ENCODE measurements at places on chromosomes 12 and 14. TPM values are rescaled to one million over a fixed set of nuclear protein-coding genes. Genes with fewer than 3 reads are reported as not detected.
A peak's percentile ranks its signal among the peaks of the same experiment; 100 is the strongest.

- no peak for DNase-seq
Measured at GRCh38 chr12:92561543-92561899, 141.3 kb upstream of the PLEKHG7 start.

SIX6 gene
- total RNA-seq: not detected

DNA sequence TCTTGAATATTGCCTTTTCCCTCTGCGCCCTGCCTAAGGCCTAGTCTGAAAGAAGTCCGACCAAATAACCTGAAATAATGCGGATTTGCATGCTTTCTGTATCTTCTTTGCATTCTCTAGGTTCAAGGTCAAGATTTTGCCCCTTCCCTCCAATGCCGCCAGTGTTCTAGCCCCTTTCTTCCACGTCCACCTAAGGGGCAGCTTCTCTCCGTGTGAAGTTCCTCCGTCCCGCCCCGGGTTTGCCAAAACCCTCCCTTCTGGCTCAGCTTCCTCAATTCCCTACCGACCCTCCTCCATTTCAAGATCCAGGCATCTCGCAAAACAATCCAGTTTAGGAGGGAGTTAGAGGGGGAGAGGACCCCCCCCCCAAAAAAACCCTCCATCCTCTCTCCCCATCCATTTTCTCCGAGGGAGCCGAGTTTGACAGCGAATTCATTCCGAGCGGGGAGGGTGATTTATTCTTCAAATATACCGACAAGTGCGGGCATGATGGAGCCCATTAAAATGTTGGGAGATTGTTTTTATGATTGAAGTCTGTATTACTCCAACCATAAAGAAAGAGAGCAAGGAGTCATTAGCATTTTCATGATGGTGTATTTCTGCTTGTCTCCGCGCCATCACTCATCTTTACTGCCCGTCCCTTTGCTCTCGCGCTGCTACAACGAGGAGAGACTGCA, 20.9 kb upstream of the ATP5MC2 start:
- DNase-seq: no peak

- no peak for DNase-seq
Measured at GRCh38 chr14:51717766-51718165, 66.1 kb downstream of the FRMD6 start.

INHBC gene
- total RNA-seq: 0.18 TPM

DNA sequence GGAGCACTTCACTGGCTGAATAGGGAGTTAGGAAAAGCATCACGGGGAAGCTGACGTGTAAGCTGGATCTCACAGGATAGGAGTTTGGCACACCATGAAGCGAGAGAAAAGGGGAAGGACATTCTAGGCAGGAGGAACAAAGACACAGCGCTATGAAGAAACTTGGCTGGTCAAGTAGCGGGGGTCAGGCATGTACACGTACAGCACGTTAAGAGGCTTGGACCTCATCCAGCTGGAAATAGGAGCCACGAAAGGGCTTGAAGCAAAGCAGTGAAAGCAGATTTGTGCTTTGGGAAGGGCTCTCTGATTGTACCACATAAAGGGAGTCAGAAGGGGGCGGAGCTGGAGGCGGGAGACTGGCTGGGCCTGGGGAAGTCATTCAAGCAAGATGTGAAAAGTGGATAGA, 19.6 kb upstream of the GALNT8 start:
- no peak for DNase-seq

DNA sequence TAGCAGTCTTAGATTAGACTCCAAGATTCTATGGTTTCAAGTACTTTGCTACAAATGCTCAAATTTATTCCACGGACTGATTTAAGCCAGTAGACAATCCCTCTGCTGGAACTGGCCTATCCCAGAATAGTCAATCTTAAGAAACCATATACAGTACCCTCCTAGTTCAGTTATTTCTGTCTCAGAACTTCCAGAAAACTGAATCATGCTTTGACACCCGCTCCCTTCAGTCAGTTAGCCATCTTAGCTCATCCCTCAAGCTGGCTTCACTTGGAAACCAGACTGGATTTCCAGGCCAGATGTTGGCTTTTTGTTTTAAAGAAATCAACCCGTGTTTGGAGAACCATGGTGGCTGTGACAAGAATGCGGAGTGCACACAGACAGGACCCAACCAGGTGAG, 125.5 kb downstream of the NT5DC3 start:
- no peak for DNase-seq

DNA sequence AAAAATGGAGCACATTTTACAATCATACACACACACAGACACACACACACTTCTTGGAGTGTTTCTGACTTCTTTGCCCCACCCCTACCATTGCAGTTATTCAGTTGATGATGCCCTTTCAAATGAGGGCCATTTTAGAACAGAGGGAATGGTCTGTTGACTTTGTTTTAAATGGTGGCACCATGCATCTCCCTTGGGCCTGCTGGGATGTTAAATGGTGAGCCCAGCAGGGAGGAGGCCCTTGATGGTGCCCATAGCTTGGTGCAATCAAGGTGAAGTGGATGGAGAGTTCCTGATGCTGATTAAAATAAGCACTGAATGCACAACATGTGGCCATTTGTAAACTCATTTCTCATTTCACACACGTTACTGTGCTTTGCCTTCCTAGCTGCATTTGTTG, 13.3 kb downstream of the C12orf75 start:
- DNase-seq: no peak

ACSS3 gene
- total RNA-seq: 0.28 TPM

DNA sequence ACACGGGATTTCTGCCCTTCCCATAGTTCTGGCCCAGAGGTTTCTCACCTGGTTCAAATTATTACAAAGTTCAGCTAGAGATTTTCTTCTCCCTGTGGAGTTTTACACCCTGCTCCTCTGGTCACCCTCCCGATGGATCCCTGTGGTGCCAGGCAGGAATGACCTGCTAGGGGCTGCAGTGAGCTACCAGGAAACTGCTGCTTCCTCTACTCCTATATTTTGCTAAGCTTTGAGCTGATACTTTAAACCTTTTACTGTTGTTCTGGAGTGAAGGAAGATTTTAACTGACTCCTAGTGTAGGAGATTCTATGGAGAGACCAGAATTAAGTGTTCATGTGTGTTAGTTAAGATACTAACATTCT, 30.4 kb upstream of the LRIG3 start:
- DNase-seq: no peak

CLEC4C gene
- total RNA-seq: not detected

- DNase-seq: no peak
Measured at GRCh38 chr14:91649930-91650329, 82.0 kb downstream of the CATSPERB start.

GRCh38 chr14:90687680-90688079, 128.6 kb downstream of the TTC7B start:
- DNase-seq: no peak

TAS2R13 gene
- 0.13 TPM for total RNA-seq

GRCh38 chr12:24597580-24597979, 351.3 kb downstream of the BCAT1 start:
- DNase-seq: no peak

DNA sequence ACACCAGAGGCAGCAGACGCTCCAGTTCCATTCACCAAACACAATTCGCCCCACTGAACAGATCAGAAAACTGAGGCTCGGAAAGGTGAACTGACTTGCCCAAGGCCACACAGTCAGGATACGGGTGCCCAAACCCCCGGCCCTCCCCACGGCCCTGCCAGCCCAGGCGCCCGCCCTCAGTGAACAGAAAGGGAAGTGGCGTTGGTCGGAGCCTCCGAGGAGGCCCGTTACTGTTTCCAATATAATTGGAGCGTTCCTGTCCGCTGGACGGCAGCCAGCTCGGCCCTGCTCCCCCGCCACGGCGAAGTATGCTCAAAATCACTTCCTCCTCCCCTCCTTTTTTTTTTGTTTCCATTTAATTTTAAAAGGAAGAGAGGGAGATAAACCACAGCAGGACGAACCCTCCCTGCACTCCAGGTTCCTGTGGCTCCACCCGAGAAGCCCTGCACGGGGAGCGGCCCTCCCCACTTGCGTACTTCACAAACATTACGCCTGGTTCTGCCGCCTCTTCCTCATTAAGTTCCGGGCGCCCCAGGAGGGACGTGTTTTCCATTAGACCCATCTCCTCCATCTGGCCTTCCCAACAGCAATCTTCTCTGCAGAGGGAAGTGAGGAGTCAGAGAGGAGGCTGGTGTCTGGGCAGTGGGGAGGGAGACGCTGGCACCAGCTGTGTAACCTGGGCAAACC, 61.1 kb downstream of the NCOR2 start:
- DNase-seq: no peak

GRCh38 chr12:66596199-66596598, 82.7 kb downstream of the GRIP1 start:
- DNase-seq: no peak

DEPDC4 gene
- total RNA-seq: 1.9 TPM

- no peak for DNase-seq
Measured at GRCh38 chr12:24718617-24719016, 230.3 kb downstream of the BCAT1 start.

GRCh38 chr12:108099073-108099472, 30.0 kb upstream of the WSCD2 start:
- no peak for DNase-seq

DNA sequence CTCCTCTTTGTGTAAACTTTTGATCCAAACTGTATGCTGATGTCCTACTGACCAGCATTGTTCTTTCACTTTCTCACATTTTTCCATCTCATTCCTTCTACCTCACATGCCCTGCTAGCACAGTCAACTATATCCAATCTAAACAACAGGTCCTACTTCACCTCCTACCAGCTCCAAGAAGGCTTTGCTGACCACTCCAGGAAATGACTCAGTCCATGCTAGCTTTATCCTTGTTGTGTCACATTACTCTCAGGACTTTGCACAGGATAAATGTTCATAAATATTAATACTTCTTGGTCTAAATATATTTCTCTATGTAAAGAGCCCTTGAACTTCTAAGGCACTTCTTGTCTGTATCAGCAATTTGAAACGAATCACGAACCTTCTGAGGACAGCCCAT, 64.9 kb upstream of the PCED1B start:
- DNase-seq: peak; percentile 100

DNA sequence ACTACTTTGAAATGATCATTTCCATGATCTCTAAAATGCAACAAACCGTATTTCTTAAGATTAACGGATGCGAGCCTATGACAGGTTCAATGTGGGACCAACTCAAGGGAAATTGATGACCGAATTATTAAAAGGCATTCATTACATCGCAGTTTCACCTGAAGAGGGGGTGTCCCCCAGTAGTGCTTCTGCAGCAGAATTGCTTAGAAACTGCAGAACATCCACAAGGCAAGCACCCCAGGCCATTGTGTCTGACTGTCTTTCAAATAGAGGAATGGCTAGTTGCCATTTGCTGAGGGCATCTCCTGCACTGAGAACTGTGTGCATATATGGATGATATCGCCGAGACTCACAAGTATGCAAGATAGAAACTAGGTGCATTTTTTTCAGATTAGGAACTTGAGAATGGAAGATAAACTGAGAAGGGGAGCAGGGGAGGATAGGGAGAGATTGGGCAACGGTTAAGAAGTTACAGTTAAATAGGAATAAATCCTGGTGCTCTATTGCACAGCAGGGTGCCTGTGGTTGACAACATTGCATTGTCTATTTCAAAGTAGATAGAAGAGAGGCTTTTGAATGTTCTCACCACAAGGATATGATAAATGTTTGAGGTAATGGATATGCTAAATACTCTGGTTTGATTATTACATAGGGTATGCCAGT, 234.3 kb upstream of the PLEKHG7 start:
- DNase-seq: no peak

AKAP6 gene
- 3.8 TPM for total RNA-seq

GRCh38 chr14:63676615-63677014, 34.9 kb upstream of the WDR89 start:
- DNase-seq: no peak

DNA sequence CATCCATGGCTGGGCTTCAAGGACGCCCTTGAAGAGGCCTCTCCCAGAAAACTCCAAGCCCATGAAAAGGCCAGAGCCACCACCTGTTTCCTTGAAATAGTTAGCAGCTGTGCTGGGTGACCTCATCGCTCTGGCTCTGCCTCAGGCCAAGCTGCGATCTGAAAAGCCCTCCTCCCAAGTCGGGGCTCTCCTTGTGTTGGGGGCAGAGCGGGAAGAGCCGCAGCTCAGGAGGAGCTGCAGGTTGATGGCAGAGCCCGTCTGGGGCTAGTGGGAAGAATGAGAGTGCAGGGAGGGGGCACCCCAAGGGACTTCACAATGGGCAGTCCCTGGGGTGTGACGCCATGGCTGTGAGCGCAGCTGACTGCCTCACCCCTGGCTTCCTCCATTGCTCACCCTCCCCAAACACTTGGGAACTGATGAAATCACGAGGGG, 50.0 kb upstream of the STON2 start:
- no peak for DNase-seq

GRCh38 chr12:107459641-107460040, 226.0 kb upstream of the PWP1 start:
- no peak for DNase-seq

DNA sequence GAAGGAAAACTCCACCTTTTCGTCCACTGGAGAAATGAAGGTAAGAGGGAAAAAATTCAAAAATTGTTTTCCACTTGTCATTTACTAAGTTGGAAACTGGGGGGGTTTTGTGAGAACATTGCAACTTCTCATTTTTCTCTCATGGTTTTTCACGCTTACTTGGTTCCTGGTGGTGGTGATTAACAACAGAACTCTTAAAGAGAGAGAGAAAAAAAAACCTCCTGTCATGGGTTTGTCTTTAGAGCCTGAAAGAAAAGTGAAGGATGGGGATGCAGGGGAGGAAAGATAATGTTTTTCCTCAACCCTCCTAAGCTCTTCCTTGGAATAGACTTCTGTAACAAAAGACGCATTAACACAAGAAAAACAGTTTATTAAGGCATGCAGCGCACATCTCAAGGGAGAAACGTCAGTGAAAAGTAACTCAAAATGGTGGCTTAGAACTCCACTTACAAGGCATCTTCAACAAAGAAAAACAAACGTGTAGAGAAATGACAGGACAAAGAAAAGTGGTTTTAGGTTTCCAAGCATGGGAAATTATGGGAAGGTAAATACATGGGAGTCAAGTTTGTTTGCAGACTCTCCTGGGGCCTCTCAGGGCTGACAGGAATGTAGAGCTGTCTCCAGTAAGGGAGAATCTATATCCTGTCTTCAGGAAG, 81.9 kb upstream of the ATF7IP start:
- DNase-seq: no peak

CMKLR1 gene
- total RNA-seq: not detected

DNA sequence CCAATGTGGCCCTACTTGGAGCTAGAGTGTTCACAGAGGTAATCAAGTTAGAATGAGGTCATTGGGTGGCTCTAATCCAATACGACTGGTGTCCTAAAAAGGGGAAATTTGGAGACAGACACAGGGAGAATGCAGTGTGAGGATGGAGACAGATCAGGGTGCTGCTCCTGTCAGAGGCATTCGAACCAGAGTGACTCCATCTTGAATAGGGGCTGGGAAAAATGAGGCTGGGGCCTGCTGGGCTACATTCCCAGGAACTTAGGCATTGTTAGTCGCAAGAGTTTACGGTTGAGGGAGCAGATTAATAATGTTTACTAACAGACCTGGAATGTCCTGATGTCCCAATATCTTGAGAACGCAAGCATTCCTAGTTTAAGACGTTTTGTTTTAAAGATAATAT, 20.2 kb downstream of the TNFAIP2 start:
- DNase-seq: no peak

- DNase-seq: no peak
Measured at GRCh38 chr12:95238150-95238549, 20.5 kb downstream of the VEZT start.
